A673 (cell line): ENCODE measurements at places on chromosomes 12 and 14. TPM values are rescaled to one million over a fixed set of nuclear protein-coding genes. Genes with fewer than 3 reads are reported as not detected.

TAS2R42 gene
- total RNA-seq, result not detected in 2 replicates

SLC17A8 gene
- not detected in 2 replicates for total RNA-seq

GRCh38 chr12:53600490-53601295, 25.5 kb downstream of the ATF7 start:
- DNase-seq, result no peak

ACVRL1 gene
- total RNA-seq, result 0.17 and 0.28 TPM in 2 replicates

GRCh38 chr12:3083921-3084347, 6.8 kb downstream of the TSPAN9 start:
- DNase-seq, result peak; percentile 69

DNA sequence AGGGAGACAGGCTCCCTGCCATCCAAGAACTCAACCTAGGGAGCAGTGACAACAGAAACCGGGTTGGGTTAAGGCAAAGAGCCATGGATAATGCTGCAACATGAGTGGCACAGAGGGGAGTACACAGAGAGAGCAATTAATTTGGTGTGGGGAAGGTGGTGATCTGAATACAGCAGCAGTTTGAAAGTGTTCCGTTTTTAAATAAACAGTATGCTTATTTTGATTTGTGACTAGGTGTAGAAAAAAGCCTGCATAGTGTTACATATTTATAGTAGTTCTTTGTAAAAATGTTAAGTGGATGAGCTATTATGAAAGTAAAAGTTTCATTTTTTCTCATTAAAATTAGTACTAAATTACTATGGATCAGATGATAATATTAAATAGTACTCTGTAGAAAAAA, 8.7 kb downstream of the AKAP5 start:
- no peak for DNase-seq

CLEC6A gene
- not detected in 2 replicates for total RNA-seq

- DNase-seq, result no peak
Observed at GRCh38 chr12:77337362-77337761, 272.0 kb upstream of the E2F7 start.
